Dermis lymphatic vessel endothelial cell (primary cell): ENCODE measurements at places on chromosomes 7 and 10. TPM values are rescaled to one million over a fixed set of nuclear protein-coding genes. Genes with fewer than 3 reads are reported as not detected.

Gene NOLC1
- total RNA-seq = 13.2 and 26.0 TPM in 2 replicates

Gene PURB
- total RNA-seq = 21.6 and 23.5 TPM in 2 replicates

Gene ADCY1
- 0.86 and 1.1 TPM in 2 replicates for total RNA-seq

Gene HMX2
- total RNA-seq = not detected in 2 replicates

Gene TRPV5
- not detected in 2 replicates for total RNA-seq

Gene LRIT1
- total RNA-seq = not detected in 2 replicates

Gene SEMA3D
- total RNA-seq = 3.4 and 5.8 TPM in 2 replicates

Gene AS3MT
- 0.43 and 0.54 TPM in 2 replicates for total RNA-seq

Gene PLCE1
- total RNA-seq = 0.86 and 1.6 TPM in 2 replicates

Gene COL1A2
- 5.8 and 34.4 TPM in 2 replicates for total RNA-seq

Gene EFCAB10
- not detected in 2 replicates for total RNA-seq

Gene GTF2IRD1
- 4.1 and 4.3 TPM in 2 replicates for total RNA-seq

Gene ZNF488
- total RNA-seq = 0.09 TPM in 1 of 2 replicates, not detected in the other
